Thoracic aorta (tissue), 2 donors: ENCODE measurements at places on chromosomes 1 and 21.

DNA sequence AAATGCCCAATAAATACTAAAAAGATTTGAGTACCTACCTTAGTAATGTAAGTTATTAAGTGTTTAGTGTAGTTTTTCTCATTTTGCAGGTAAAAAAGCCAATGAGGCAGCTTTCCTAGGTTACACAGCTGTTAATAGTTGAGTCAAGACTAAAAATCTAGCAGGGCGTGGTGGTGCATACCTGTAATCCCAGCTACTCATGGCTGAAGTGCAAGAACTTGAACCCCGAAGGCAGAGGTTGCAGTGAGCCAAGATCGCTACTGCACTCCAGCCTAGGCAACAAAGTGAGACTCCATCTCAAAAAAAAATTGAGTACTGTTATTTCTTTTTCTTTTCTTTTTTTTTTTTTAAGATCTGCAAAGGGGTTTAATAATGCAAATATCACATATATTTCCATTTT is 7.7 kb downstream of the YBX1 start:
- DNase-seq: no peak

DNA sequence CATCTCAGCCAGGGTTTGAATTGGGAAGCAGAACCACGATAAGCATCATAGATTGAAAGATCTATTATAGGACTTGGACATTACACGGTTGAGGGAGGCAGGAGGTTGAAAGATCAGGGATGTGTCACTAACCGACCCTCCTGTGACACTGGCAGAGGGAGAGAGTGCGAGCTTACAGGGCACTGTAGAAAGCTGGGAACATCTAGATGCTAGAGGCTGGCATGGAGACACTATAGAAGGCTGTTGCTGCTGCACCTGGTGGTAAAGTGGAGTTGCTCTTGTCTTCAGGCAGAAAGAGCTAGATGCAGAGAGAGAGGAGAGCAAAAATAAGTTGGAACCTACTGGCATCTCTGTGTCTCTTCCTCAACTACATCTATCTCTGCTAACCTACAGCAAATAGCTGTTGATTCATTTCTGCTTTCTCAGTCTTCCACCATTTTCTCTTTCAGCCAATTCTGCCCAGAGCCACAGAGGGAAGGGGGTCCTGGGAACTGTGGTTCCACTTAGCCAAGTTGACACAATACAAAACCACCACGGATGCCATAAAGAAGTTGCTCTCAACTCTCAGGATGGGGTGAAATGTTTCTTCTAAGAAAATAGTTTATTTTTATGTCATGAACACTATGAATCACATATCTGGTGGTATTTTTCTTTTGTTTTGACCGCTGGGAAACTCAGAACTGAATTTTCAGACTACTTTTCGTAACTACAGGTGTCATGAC is 155.9 kb downstream of the ZNF281 start:
- no peak for DNase-seq

DNA sequence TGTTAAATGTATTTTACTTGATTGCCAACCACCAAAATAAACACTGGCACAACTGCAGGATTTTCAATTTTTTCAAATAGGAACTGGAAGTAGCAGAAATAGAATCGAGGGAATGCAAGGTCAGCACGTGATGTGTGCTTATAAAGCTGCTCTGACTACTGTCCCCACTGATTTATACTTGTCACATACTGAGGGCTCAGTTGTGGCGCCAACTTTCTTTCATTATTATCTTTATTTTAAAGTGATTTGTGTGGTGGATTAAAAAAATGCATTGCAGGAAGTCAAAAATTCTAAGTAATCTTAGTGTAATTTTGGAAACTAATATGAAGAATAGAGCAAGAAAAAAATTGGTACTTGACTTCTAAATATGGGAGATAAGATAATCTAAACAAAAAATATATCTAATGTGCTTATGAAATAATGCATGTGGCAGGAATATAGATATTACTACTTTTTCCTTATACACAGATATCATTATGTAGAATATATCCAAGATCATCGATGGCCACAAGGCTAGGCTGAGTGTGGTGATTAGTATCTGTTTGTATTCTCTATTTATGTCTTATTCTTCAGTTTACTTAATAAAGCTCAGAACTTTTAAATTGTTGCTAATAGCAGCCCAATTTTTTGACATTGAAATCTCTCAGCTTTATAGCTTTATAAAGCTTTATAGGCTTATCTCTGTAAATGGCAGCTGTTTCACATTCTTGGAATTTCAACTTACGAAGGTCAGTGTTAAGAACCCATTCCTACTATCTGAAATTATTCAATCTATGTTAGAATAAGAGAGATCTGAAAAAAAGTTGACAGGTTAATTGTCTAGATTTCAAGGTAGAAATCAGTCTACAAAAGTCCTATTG is 404.5 kb upstream of the ADAMTS5 start:
- DNase-seq: no peak

GRCh38 chr1:153441238-153441755 is 19.2 kb downstream of the S100A7 start:
- no peak for DNase-seq

DNA sequence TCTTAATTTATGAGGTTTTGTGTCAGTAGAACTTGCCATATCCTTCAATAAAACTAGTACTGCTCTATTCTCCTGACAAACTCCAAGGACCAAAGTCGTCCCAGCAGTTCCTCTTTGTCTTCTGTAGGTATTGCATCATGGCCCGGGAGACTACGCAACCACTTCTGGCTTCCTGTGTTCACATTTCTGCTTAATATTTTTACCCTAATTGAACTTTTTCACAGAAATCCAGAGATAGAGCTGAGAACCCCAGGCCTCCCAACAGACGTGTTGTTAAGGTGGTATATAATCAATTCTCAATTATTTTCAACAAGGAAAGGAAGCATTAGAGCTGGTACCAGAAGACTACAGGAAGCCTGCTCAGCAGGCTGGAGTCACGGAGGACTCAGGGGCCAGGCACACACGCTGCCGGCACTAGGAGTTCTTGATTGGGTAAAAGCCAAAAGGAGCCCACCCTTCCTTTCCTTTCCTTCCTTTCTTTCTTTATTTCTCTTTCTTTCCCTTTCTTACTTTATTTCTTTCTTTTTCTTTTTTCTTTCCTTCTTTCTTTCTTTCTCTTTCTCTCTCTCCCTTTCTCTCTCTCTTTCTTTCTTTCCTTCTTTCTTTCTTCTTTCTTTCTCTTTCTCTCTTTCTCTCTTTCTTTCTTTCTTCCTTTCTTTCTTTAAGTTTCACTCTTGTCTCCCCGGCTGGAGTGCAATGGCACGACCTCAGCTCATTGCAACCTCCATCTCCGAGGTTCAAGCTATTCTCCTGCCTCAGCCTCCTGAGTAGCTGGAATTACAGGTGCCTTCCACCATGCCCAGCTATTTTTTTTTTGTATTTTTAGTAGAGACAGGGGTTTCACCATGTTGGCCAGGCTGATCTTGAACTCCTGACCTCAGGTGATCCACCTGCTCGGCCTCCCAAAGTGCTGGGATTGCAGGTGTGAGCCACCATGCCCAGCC is 173.7 kb downstream of the ZBTB18 start:
- DNase-seq: no peak

DNA sequence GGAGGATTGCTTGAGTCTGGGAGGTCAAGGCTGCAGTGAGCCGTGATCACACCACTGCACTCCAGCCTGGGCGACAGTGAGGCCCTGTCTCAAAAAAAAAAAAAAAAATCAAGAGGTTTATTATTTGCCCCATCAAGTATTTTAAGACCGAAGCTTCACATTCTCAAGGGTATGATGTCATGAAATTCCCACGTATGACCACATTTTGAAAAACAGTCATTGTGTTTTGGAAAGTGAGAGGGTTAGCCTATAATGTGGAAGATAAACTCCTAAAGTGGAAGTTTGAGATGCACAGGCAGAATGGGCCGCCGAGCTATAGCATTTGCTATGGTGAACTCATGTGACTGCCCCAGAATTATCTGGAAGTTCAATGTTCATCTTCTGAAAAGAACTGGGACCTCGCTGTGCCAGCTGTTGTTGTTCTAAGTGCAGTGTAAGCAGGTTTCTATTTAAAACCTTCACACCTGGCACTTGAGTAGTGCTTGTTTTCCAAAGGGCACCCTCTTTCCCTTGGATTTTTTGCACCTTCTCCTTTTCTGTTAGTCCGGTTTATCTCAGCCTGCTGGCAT is 96.9 kb upstream of the SLC25A33 start:
- no peak for DNase-seq

DNA sequence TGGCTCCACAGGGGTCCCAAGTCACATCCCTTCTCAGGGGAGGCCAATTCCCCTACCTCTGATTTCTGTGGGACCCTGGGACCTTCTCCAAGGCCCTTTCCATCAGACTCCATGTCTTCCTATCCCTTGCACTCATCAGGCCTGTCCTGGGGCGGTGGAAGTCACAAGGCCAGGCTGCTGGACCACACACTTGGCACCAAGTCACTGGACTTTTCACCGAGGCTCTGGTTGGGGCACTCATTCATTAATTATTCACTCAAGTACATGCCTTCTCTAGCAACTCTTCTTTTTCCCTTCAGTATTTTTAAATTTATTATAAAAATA is 11.2 kb upstream of the FOXO6 start:
- no peak for DNase-seq

- no peak for DNase-seq
Measured at GRCh38 chr1:5988596-5989285, 3.5 kb downstream of the NPHP4 start.

DNA sequence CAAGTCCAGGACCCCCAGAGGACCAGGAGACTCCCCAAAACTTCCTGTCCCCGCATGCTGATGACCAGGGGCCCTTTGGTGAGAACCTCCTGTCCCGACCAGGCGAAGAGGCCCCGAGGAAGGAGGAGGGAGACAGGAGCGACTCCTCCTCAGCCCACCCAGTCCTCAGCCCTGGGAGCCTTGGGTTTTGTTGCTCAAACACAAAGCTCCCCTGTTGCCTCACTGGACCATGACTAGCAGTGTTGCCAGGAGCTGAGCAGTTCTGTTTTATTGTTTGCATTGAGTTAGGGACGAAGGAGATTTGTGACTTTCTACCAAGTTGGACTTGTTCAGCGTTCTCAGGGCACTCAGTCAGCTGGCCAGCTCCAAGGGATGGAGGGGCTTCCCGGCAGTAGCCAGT is 10.0 kb downstream of the UMODL1 start:
- no peak for DNase-seq

DNA sequence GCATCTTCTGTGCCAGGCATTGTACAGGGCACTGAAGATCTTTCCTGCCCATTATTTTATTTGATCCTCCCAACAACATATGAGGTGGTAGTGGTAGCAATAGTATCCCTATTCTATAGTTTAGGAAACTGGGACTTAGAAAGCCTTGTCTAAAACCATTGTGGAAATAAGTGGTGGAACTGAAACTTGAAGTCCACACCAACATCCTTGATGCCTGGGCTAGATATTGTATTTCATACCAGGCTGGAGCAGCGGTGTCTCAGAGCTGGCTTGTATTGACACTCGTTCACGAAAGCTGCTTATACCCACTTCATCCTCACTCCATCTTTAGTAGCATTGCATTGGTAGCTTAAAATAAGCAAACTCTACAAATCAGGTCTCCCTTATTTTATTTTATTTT is 9.7 kb upstream of the CTSS start:
- no peak for DNase-seq

- DNase-seq: no peak
Measured at GRCh38 chr21:42563686-42564085, 50.0 kb downstream of the SLC37A1 start.

DNA sequence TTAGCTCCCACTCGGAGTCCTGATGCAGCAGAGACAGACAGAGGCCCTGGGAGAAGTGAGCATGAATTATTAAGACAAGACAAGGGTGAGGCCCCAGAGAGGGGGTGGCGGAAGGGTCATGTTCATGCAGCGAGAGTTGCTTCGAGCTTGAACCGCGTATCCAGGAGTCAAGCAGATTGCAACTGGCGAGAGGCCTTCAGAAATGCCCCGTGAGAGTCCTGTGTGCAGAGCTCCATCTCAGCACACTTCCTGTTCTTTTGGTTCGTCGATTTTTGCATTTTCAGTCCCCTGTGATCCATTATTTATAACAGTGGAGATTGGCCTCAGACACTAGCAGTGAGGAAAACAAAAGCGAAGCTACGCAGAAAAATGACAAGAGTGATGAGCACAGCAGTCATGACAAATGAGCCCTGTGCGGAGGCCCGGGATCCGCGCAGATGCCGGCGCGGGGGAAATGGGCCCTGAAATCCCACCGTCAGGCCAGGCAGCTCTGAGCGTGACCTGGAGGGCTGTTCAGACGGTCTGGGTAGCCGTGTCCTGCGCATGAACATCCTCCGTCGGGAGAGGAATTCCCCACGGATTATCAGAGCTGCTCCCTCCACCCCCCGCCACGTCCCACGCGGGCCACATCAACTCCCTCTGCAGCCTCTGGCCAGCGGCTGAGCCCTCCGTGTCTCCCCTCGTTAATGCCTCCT is 15.0 kb downstream of the PDE9A start:
- no peak for DNase-seq

DNA sequence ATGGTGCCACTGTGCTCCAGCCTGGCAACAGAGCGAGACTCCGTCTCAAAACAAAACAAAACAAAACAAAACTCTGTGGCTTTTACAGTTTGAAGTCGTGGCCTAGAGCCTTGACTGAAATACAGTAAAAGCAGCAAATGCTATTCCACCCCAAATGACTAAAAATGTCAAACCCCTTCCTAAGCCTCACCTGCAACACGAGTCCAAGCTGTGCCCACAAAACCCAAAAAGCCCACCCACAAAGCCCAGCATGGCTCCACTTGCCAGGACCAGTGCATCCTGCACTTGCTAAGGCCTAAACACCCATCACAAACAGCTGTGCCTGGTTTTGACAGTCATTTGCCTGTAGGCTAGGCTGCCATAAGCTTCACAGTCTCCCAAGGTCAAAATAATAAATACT is 21.3 kb downstream of the VAV3 start:
- no peak for DNase-seq

- no peak for DNase-seq
Measured at GRCh38 chr1:23356471-23357137, 12.5 kb upstream of the HNRNPR start.

DNA sequence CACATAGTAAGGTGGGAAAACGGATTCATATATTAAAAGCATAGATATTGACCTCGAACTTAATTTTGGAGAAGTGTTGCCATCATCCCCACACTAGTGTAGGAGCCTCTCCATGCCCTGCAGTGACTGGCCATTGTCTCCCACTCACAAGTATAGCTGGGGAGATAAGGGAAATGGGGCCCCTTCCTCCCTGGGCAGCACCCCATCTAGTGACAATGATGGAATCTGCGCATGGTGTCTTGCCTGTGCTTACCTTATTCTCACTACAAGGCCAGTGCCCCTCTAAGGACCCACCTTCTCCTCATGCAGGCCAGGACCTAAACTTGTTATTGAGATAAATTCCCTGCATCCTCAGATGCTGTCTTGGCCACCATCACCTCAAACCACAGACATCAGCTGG is 374.9 kb downstream of the NTNG1 start:
- DNase-seq: no peak

- DNase-seq: no peak
Measured at GRCh38 chr1:178945763-178946266, 74.9 kb upstream of the ANGPTL1 start.

- no peak for DNase-seq
Measured at GRCh38 chr1:207805841-207806421, 54.1 kb downstream of the CD46 start.

GRCh38 chr1:216910081-216910840 is 187.0 kb upstream of the ESRRG start:
- DNase-seq: no peak

GRCh38 chr21:45618287-45618686 is 25.2 kb upstream of the PCBP3 start:
- DNase-seq: no peak
